Naive thymus-derived CD8-positive, alpha-beta T cell (primary cell): ENCODE measurements at places on chromosomes 1 and 21.

- DNase-seq = no peak
Measured at GRCh38 chr1:28860332-28861073, 48.5 kb downstream of the OPRD1 start.

GRCh38 chr1:101215363-101216011, 21.3 kb upstream of the S1PR1 start:
- DNase-seq = no peak

GRCh38 chr1:39168301-39169080, 36.0 kb upstream of the MACF1 start:
- DNase-seq = no peak

DNA sequence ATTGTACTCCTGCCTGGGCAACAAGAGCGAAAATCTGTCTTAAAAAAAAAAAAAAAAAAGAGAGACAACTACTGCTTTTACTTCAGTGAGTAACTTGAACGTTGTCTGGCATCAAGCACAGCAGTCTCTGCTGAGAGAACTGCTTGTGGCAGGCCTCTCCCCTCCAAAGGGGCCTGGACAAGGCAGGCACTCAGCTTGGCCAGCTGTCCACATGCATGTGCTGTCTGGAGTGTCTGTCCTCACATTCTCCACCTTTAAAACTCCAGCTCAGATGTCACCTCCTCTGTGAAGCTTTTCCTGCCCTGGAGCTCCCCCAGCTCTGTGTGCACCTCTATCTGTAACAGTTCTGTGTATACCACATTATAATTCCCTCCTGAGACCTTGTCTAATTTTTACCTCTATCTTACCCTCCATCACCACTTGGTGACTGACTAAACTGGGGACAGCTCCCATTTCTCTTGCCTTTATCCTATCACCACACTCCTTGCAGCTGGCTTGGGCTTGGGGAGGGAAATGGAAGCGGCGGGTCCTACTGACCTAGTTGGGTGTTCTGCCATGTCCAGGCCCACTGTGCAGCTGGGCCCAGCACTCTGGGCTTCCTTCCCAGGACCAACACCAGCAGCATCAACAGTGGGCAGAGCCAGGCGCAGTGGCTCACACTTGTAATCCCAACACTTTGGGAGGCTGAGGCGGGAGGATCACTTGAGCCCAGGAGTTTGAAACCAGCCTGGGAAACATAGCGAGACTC, 71.4 kb upstream of the ARTN start:
- DNase-seq = no peak

DNA sequence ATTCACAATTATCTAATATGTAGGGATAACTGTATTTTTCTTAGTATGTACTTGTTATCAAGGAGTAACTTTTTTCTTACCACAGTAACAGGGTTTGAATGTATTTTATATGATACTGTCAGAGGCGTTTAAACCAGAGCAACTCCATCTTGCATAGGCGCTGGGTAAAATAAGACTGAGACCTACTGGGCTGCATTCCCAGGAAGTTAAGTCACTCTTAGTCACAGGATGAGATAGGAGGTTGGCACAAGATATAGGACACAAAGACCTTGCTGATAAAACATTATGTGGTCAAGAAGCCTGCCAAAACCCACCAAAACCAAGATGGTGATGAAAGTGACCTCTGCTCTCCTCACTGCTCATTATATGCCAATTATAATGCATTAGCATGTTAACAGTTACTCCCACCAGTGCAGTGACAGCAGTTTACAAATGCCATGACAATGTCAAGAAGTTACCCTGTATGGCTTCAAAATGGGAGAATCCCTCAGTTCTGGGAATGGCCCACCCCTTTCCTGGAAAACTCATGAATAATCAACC, 64.8 kb downstream of the RPE65 start:
- no peak for DNase-seq

DNA sequence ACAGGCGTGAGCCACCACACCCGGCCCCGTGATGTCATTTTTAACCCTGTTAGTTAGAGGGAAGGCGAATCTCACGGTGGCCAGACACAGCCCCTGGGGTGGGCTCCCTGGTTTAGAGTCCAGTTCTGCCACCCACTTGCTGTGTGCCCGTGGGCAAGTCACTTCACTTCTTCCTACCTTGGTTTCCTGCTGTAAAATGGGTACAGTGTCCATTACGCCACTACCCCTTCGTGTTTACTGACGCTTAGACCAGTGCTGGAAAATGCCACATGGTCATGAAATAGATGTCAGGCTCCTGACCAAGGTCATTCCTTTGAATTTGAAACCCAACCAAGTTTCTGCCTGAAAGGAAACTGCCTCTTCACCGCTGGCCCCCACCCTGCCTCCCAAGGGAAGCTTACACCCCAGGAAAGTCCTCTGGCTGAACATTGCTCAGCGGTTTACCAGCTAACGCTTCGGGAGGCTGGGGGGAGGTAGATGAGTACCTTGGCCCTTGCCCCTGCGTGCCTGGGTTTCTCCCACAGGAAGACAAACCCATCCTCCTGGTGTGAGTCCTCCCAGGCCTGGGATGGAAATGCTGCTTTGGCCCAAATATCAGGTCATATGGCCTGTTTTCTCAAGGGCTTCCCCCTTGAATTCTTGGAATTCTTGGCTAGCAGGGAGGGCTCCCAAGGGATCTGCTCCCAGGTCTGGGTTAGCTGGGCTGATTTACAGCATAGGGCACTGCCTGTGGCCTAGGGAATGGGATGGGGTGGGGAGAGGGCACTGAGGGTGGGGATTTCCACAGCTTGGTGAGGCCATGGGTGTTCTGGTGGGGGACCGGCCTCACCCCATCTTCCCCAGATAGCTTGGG, 7.6 kb upstream of the AADACL4 start:
- DNase-seq = no peak

- no peak for DNase-seq
Measured at GRCh38 chr1:4868521-4868920, 214.1 kb downstream of the AJAP1 start.

DNA sequence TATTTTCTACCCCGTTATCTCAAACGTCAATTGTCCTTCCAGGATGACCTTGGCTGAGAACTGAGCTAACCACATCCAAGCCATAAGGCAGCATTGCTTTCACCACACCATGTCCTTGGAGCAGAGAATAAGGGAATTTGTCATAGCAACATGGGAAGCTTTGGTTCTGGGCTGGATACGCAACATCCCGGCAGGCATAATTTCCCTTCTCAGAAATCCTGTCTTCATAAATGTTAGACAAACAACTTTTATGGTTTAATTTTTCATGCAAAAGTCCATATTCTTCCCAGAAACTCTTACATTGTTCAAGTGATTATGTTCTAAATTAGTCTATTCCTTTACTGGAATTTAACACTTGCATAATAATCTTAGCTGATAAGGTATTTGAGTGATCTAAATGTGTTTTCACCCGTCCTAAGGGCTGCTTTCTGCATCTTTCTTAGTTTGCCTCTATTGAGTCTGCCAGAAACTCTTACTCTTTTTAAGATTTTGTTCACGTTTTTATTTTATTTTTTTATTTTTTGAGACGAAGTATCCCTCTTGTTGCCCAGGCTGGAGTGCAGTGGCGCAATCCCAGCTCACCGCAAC, 51.8 kb downstream of the KCNJ15 start:
- no peak for DNase-seq
